Erythroblast (primary cell): ENCODE measurements at places on chromosomes 7 and 10.

DNA sequence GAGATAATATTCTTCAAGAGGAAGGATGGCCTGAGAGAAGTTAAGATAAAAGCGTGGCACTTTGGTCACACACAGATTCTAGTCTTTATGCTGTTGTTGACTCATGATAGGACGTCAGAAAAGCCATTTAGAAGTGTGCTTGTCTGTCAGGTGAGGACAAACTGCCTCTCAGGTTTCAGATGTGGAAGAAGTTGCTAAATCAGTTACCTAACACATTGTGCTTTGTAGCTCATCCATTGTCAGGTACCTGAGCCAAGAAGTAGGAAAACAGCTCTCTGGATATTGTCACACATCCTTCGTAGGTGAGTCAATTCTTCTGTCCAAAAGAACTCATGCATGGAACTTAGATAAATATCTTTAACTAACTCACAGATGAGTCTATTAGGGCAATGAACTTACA lies 49.5 kb upstream of the PHYHIPL start:
- DNase-seq, result no peak

DNA sequence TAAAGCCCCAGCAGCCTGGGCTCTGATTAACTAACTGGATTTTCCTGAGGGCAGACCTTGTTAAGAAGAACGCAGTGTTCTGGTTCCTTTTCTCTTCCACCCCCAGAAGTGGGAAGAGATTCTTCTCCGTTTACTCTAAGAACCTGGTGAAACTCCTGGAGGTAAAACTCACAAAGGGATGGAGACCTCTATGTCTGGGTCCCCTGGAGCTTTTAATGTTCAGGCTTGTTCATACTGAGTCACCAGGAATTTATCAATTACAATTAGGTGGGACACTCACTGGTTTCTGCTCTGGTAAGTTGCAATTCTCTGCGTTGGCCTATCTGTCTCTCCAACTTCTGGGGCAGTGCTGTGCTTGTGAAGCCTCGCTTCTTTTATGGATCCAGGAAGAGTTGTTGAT lies 73.3 kb upstream of the CACNB2 start:
- no peak for DNase-seq

DNA sequence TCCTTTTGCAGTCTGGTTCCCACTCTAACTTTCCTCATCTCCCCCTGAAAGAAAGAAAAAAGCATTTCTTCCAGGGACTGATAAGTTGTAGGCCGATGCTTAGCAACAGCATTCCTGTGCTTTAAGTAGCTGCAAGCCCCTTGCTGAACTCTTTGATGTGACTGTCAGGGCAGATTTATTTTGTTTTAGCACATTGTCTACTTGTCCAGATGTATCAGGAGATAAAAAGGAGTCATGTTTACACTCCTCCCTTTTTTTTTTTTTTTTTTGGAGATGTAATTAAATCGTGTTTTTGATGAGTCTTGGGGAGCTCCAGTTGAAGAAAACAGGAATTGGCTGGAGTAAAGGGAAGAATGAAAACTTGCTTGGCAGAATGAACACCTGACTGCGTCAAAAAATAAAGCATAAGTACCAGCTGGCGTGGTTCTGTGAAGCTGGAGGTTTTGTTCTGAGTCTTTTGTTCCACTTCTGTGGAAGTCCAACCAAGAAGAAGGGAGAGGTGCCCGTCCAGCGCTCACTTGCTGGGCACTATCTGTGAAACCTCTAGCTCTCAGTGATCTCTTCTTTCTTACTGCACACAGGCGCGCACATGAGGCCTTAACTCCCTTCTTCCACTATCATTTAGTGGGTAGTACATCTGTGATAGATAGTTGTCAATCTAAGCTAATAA lies 871.7 kb downstream of the LRMDA start:
- DNase-seq, result no peak

GRCh38 chr7:64867863-64868440 lies 35.1 kb upstream of the ZNF273 start:
- DNase-seq, result no peak

DNA sequence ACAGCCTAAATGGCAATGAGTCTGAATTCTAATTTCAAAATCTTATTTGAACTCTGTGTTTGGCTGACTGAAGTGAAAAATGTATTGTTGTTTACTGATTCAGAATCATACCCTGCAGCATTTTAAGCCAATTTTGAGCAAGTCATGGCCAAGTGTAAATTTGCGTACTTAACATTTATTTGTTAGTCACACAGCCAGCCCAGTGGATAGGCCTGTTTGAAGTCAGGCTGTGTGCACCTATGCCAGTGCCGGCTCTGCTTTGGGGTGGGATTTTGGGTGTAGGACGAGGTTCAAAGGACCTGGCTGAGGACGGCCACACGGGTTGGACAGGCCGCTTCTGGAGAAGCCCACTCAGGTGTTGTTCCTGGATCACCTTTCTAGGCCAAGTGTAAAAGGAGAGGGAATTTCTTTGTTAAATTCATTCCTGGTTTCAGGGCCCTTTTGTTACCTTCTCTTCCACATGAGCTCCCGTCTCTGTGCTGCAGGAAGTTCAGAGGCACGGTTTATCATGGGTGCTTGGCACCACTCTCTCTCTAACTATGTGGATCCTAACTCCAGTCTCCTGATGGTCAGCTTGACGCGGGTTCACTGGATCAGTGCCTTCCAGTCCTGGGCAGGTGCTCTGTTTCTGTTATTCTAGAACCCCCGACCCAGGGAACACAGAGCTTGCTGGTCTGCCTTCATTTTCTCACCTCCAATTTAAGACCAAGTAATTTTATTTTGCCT lies 84.7 kb downstream of the CCNY start:
- no peak for DNase-seq

- no peak for DNase-seq
Observed at GRCh38 chr7:126302639-126303038, 950.1 kb downstream of the GRM8 start.

- no peak for DNase-seq
Observed at GRCh38 chr7:101645951-101646350, 16.9 kb upstream of the MYL10 start.

DNA sequence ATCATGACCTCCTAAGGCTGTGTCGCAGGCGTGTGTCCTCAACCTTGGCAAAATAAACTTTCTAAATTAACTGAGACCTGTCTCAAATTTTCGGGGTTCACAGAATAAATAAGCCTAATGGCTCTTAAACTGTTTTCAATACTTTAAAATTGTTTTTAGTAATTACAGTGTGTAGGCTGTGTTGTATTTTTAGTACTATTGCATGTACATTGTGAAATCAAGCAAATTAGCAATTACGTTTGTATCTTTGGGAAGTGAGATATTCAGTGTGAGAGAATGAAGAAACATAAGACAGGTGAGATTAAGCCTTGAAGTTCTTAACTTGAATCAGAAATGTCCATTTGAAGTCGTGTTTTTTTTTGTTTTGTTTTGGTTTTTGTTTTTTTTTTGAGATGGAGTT lies 4.8 kb upstream of the AKR1B10 start:
- no peak for DNase-seq

- DNase-seq, result no peak
Observed at GRCh38 chr7:48245751-48246472, 74.7 kb downstream of the ABCA13 start.

DNA sequence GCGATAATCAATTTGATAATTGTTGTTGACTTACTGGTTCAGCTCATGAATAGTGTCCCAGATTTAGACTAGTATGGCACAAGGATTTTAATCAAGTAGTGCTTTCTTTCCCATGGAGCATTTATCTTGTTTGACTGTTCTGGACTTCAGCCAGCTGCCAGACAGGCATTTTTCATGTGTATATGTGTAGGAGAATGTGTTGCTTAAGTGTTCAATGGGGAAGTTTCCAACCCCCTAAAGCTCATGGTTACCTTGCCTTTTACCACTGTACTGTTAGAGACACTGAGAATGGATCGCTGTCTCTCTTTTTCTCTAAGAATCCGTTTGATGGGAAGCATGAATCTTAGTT lies 103.9 kb downstream of the LRRC4 start:
- DNase-seq, result no peak

DNA sequence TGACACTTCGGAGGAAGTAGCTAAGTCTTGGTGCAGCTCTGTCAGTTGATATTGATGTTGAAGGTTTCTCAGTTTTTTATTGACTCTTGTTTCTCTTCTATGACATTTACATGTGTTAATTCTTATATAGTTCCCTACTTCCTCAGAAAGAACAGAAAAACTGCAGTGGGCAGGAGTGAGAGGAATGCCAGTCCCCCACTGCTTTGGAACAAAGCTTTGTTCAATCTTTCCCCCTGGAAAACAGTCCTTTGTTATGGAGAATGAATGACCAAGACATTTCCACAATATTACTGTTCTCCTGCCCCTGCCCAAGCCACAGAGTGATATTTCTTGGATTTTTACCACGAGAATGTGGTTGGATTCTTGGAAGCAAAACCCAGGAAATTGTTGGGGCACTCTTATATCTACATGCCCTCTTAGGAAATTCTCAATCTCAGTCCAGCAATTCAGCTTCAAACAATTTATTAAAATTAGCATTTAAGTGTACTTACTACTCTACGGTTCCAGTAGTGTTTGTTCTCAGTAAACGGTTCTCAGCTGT lies 258.0 kb upstream of the KCND2 start:
- DNase-seq, result no peak

DNA sequence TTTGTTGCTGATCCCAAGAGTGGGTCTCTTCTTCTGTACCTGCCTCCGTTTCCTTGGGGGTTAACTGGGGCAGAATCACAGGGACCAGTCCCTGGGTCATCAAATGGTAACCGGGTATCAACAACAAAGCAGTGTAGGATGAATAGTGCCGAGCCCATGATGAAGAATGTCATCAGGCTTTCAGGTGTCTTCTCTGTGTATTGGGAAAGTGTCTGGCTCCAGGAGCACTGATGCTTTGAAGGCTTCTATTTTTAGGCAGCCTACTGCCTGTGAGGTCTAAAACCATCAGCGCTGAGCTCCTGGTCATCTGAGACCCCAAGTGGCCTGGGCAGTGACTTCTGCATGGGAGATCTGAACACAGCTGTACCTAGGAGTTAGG lies 48.2 kb upstream of the SHH start:
- no peak for DNase-seq

GRCh38 chr10:11355592-11355991 lies 255.9 kb downstream of the USP6NL start:
- no peak for DNase-seq

- DNase-seq, result no peak
Observed at GRCh38 chr7:5597772-5598171, 174.1 kb upstream of the TNRC18 start.

DNA sequence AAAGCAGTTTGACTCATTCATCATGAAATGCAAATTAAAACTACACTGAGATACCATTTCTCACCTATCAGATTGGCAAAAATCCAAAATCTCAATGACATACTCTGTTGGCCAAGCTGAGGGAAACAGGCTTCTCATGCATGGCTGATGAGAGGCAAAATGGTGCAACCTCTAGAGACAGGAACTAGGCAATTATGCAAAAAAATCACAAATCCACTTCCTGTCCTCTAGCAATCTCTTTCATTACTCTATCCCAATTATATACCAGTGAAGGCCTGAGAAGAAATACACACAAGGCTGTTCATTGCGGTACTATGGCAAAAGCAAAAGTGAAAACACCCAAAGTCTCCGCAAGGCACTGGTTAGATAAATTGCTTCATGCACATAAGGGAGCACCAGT lies 25.9 kb upstream of the PTPRN2 start:
- peak; percentile 12 for DNase-seq

GRCh38 chr10:119942973-119943372 lies 50.4 kb downstream of the SEC23IP start:
- DNase-seq, result no peak

DNA sequence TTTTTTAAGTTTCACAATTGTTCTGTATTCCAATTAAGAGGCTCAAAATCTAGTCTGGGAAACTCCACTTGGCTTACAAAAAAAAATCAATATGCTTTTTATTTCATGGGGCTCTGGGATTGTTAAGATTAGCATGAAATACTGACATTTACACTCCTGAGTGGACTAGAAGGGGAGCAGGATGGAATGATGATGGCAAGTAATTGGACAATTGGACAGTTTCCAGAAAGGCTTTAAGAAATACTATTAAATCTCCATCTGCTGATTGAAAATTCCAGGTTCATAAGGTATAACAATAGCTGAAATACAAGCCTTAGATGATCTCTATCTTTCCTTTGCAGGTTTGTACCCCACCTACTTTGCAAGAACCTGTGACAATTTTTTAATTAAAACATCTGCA lies 184.4 kb downstream of the LRRTM3 start:
- DNase-seq, result no peak

GRCh38 chr10:78044699-78045098 lies 11.0 kb downstream of the RPS24 start:
- no peak for DNase-seq

DNA sequence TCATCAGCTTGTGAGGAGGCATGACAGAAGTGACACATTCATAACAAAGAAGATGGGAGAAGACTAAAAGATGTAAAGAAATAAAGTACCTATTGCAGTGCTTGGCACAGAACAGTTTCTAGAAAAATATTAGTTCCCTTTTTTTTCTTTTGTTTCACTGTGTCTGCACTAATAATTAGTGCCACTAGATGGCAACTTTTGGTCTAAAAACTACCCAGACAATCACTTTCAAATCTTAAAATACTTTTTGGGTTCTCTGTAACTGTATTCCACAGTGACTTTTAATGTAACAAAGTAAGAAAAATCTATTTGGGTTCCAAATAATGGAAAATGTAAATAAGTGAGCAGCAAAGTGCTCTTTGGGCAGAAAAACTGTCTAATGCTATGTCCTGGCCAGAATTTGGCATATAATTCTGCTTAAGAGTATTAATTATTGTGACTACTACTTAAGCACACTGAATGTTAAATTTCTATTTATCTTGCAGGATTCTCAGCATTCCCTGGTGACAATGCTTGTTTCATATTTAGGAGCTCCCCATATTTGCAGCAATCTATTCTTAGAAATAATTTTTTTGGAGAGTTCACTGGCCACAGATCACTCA lies 134.8 kb upstream of the KIF5B start:
- DNase-seq, result peak; percentile 59

- DNase-seq, result peak; percentile 86
Observed at GRCh38 chr10:32377458-32378259, 30.7 kb upstream of the EPC1 start.

GRCh38 chr7:83077328-83077727 lies 85.4 kb downstream of the PCLO start:
- no peak for DNase-seq

DNA sequence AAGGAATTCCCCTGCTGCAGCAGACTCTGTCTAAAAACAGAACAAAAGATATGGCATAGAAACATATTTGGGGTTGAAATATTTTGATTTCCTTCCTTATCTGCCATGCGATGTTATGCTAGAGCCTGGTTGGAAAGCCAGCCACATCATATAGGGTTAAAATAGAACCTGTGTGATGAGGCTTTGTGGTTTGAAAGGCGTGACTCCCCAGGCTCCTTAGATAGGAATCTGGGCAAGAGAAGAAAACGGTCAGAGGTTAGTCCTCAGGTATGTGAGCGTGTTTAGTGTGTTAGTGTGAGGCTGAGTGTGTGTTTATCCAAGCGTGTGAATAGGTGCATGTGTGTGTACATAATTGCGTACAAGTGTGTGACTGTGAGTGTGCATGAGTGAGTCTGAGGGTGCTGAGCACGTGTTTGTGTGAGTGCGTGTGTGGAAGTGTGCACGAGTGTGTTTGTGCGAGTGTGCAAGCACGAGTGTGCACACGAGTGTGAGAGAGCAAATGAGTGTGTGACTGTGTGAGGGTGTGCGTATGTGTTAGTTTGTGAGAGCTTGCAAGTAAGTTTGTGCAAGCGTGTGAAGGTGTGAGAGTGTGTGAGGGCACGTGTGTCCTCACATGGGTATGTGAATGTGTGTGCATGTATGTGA lies 79.9 kb downstream of the COL26A1 start:
- DNase-seq, result no peak
